ENCODE measurements at places on chromosomes 1 and 21.

DNA sequence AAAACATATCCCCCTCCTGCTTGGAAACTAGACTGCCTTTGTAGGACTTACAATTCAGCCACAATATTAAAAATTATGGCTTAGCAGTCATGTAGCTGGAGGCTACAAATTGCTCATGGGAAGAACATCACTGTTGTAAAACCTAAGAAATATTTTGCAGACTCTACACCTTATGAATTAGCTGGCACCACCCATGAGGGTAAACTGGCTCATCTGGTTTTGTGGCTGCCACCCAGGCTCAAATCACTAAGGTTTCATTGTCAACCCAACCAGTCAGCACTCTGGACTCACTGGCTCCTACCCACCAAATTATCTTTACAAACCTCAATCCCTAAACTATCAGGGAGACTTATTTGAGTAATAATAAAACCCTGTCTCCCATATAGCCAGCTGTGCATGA lies 100.7 kb upstream of the OLFM3 start:
- DNase-seq = no peak

DNA sequence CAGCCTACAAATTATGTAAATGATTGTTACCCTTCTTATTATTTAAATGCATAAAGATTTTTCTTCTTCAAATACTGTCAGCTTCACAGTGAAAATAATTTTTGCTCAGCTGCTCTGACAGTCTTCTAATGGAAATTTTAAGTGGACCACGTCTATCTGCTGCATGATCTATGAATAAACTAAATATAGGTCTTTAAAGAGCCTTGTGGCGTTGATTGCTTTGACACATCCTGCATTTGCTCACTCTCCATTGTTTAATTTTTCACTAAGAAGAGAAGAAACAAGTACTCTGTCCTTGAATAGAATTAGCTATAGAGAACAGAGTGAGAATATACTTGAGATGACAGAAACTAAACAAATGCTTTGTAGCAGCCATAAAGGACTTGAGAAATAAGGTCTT lies 826.1 kb downstream of the MRPL39 start:
- no peak for DNase-seq

- DNase-seq = no peak
Measured at GRCh38 chr1:230641346-230641745, 935 bp upstream of the COG2 start.

DNA sequence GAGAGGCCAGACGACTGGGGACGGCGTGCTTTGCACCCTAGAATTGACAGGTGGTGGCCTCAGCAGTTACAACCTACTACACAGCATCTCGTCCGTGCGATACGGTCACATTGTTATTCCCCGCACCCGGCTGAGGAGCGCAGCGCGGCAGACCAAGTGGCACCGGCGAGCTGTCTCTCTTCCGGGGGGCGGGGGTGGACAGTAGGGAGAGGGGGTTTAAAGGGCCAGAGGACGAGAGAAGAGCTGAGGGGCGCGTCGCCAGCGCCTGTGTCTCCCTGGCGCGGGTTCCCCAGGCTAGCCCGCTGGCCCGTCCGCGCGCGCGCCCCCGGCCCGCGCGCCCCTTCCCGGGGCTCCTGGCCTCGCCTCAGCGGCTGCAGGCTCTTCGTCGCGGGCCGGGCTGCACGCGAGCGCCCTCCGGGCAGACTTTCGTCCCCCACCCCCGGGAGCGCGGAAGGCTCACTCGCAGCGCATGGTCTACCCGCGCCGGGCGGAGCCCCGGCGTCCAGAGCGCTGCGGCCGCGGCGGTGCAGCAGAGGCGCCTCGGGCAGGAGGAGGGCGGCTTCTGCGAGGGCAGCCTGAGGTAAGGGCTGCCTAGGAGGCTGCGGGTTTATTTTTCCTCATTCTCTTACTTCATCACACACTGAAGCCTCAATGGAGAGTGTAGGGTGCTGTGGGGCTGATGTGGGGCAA lies at the start of gene PDE4B:
PDE4B (plus strand) TSS at position 227 of the 690 bp plus-strand sequence.
- no peak for DNase-seq

GRCh38 chr1:229694053-229694693 lies 68.1 kb downstream of the URB2 start:
- DNase-seq = no peak

- no peak for DNase-seq
Measured at GRCh38 chr1:156992215-156992614, 53.3 kb downstream of the ARHGEF11 start.

- no peak for DNase-seq
Measured at GRCh38 chr1:241235256-241235897, 121.6 kb downstream of the RGS7 start.

GRCh38 chr1:170620164-170620563 lies 43.8 kb upstream of the PRRX1 start:
- DNase-seq = no peak

DNA sequence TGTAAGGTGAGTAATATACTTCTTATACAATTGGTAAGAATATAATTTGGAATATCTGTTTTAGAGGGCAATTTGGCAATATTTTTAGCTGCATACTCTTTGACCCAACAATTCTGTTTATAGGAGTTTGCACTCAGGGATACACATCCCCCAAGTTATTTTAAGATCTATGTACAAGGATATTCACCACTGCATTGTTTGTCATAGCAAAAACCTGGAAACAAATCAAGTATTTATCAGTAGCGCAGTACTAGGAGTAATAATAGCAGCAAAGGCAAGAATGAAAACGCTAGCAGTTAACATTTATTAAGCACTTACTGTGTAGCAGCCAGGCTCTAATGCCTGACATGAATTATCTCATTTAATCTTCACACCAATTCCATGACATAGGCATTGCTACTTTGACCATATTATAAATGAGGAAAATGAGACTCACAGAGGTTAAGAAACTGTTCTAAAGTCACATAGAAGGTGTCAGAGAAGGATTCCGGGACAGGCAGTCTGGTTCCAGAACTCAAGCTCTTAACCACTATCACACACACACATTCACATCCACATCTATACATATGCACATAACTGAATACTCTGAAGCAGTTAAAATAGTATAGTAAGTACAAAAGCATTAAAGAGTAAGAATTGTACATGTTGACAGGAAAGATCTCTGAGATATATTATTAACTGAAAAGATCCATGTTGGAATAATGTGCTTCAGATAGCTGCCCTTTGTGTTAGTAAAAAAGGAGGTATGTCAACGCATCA lies 30.6 kb downstream of the PHC2 start:
- no peak for DNase-seq

DNA sequence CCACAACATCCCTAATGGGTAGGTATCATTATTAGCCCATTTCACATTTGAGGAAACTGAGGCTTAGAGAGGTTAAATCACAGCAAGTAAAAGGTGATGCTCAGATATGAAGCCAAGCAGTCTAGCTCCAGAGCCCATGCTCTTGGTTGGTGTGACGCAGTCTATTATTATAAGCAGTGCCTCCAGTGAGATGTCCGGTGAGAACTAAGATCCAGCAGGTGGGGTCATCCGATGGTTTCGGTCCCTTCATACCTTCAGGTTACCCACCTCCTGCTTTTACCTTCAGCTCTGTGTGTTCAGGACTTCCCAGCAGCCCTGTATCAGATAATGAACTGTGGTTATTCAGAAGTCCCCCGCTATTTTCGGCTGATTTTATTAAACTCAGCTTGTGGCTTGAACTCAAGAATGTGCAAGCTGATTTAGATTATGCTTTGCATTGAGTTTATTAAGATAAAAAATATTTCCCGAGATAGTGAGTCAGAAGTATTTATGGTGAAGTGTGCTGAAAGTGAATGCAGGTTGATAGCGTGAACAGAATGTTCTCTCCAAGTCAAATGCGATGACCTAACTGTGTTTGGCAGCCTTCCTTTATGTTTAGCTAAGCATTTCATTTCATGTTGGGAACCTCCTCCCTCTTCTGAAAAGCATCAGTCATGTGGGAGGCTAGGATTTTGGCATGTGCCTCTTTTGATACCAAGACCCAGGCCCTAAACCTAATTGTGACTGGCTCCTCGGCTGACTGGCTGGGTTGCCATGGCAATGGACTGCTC lies 160.9 kb upstream of the UBE2U start:
- DNase-seq = no peak

DNA sequence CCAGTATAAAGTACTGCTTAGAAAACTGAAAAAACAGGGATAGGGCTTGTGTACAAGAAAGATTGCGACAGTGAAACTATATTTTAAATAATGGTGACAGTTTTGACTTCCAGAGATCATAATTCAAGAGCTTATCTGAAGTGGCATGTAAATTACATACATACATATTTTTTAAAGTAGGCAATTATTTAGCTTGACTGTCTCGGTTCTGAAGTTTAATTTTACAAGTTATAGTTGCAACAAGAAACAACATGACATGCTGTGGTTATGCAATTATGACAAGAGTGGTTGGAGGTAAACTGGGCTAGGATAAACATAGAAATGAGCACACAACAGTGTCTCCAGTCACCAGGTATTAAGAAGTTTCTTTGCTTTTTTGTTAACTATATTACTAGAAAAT lies 4.1 kb downstream of the C1orf21 start:
- DNase-seq = no peak

DNA sequence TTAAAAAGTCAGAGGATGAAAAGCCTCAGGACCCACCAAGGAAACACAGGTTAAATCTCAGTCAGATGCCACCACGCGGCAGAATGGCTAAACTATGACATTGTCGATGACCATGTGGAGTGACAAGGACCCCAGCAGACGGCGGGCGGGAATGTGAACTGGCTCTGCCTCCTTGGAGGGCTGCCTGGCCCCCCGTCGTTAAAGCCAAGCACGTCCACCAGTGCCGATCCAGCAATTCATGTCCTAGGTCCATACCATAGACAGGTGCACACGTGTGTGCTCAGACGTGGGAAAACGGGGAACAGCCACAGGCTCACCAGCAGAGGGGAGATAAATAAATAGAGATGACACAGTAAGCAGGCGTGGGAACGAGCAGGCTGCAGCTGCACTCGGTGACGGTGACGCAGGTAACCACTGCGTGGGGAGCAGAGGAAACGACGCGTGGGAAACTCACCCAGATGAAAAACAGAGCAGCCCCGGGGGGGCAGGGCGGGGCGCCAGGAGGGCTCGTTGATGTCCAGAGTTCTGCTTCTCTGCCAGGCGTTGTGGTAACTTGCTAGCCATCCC lies 28.3 kb upstream of the PCBP3 start:
- DNase-seq = peak; percentile 74

DNA sequence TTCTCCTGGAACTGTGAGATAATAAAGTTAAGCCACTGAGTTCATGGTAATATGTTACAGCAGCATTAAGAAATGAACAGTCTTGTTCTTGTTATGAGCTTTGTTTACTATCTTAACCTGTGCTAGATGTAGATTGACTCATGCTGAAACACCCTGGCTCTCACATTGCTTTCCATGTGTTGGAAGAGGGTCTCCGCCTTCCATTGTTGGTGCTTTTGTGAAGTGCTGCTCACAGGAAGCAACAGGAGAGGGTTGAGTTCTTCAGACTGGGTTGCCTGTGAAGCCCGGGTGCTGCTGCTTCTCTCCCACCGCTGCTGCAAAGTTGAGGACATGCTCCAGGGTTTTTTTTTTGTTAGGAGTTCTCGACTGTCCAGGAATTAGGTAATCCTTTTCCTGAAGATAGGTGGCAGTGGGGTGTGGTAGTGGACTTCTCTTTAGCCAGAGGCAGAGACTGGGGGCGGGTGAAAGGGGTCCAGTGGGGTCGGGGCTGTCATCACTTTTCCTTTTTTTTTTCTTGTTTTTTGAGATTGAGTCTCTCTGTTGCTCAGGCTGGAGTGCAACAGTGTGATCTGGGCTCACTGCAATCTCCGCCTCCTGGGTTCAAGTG lies 28.7 kb upstream of the HMGN1 start:
- no peak for DNase-seq

GRCh38 chr21:43196826-43197225 lies 28.0 kb downstream of the CRYAA start:
- no peak for DNase-seq

DNA sequence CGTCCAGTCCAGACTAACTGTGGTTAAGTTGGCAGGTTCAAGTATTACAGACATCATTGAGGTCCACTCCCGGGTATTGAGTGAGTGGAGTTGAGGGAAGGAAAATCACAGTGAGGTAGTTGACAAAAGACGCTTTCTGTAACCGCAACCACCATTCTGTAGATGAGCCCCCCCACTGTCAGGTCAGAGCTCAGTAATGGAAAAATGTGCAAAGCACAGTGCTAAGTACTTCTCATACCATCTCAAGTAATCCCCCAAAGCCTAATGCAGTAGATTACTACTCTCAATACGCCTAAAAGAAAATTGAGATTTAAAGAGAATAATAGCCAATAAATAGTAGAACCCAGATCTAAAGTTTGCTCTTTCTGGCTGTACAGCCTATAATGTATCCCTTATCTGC lies 522.8 kb downstream of the LMO4 start:
- no peak for DNase-seq

- DNase-seq = no peak
Measured at GRCh38 chr1:192918259-192918658, 109.4 kb downstream of the RGS2 start.

DNA sequence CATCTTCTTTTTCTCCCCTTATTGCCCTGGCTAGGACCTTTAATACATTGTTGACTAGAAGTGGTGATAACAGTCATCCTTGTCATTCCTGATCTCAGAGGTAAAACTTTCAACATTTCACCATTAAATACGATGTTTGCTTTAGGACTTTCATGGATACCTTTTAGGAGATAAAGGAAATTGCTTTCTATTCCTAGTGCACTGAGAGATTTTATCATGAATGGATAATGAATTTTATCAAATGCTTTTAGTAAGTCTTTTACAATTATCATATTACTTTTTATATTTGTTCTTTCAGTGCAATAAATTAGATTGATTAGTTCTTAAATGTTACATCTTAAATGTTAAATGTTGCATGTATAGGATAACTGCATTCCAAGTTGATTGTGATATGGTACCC lies 147.2 kb upstream of the SERTAD4 start:
- DNase-seq = no peak

DNA sequence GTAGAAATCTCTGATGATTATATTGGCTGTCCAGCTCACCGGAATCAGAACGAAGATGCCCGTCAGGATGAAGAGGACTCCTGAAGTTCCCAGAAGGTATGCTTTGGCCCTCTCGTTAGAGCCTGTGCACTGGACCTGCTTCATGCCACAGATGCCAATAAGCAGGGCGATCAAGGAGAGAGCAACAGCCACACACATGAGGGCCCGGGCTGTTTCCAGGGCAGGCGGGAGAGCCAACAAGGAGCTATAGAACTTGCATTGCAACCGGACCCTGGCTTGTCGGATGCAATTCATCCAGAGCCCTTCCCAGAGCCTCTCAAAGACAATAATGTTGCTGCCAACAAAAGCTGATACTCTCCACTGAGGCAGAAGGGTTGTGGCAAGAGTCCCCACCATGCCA lies 434 bp downstream of the CLDN17 start:
- DNase-seq = no peak

DNA sequence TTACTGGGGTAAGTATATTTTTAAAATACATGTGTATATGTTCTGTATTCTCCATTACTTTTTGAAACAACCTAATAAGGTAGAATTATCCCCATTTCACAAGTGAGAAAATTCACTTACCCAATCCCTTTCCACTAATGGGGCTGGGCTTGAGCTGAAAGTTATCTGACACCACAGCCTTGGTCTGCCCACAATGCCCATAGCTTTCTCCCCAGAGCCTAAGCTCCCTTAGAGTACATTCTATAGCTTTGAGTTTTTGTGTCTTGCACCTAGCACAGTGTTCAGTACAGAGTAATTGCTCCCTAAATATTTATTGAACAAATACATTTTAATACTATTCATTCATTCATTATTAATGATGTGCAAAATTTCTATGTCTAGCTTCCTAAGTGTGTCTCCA lies 152.7 kb upstream of the RUNX1 start:
- DNase-seq = no peak

All from activated CD4-positive, CD25-positive, alpha-beta regulatory T cell treated with anti-CD3 and anti-CD28 coated beads, Interleukin-2, amount 50 U/mL, for 16 hours (primary cell).